ENCODE measurements at places on chromosomes 11 and 22.

DNA sequence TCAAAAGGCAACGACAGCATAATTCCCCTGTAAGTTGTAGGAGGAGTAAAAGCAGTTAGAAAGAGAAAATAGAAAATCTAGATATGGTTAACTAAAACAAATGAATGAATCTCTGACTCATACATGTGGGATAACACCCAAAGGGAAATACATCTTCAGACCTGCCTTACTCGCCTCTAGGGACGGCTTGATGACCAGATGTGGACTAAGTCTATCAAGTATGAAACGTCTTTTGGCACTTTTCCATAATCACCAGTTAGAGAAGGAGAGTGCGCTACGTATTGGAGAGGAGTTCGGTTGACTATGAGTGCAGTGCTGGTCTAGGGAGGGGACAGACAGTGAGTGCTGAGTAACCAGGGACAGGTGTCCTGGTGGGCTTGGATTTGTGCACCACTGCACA, 459.9 kb downstream of the OPCML start:
- no peak for DNase-seq

GRCh38 chr11:74220376-74220775, 49.3 kb downstream of the PPME1 start:
- no peak for DNase-seq

DNA sequence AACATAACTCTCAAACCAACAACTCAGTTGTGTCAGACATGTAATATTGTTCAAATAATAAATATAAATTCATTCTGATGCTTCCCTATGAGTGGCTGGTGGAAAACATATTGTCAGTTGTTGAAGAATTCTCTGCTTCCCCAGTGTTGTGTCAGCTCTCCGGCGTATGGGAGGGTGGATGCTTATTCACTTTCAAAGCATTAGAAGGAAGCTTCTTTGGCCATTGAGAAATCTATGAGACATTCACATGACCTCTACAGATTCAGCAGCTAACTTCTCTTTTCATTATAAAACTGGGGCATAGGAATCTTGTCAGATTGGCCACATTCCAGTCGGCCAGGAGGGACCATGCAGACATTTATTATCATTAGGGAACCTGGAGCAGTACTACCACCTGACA, 2.9 kb downstream of the OR51V1 start:
- no peak for DNase-seq

- no peak for DNase-seq
These were observed 56.1 kb downstream of the HSD17B12 start for GRCh38 chr11:43736502-43737200.

DNA sequence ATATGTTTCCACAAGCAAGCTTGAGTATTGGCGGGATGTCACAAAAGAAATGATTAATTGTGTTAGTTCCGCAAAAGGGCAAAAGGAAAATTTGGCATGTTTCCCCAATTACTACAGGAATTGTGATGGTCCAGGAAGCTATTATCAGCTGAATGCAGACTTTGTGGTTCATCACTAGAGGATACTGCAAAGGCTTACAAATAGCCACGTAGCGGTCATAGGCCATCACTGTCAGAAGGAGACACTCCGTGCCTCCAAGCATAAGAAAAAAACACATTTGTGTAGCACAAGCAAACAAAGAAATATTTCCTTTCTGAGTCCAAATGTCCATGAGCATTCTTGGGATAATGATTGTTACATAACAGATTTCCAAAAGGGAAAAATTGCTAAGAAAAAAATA, 1.8 kb downstream of the OR10AG1 start:
- DNase-seq, result no peak

- DNase-seq, result no peak
These were observed 111.3 kb downstream of the SLC17A6 start for GRCh38 chr11:22449441-22449840.

DNA sequence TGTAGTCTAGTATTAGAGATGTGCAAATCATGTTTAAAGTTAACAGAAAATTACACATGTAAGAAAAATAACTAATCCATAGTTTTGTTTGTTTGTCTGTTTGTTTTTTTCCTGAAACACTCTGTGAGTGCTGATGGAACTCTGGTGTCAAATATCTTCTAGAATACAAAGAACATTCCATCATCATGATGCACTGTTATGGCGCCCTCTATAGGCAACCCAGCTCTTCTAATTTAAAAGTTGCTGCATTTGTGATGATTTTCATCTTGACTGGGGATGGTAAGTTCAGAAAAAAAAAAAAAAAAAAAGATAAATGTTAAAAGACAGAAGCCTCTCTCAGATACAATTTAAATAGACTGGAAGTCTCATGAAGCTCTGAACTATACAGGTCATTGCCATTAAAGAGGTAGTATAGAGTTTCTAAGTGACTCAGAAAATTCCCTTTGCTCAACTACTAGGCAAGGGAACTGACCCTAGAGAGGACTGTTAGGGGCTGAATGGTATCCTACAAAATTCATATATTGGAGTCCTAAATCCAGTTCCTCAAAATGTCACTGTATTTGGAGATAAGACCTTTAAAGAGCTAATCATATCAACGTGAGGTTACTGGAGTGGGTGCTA, 597.2 kb upstream of the ANO3 start:
- no peak for DNase-seq

- DNase-seq, result no peak
These were observed 15.0 kb upstream of the SORL1 start for GRCh38 chr11:121437018-121437685.

DNA sequence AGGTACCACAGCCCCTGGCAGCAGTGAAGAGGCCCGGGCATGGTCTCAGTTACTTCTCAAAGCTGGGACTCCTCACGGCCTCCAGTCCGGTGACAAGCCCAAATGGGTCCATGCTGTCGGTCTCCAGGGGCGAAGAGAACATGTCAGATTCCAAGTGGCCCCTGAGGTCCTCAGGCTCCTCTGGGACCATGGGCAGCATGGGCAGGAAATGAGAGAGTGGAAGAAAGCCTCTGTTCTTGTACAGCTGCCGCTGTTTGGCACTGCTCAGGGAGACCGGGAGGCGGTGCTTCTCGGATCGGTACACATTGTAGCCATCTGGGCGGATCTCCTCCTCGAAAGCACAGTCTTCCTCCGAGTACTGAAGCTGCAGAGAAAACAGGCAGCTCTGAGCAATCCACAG, 4.6 kb downstream of the FGF19 start:
- DNase-seq, result no peak

- DNase-seq, result no peak
These were observed 29.9 kb downstream of the KCNQ1OT1 start for GRCh38 chr11:2669634-2670469.

- DNase-seq, result no peak
These were observed 66.9 kb upstream of the TTLL12 start for GRCh38 chr22:43253839-43254238.

GRCh38 chr11:69808667-69809086, 10.5 kb downstream of the FGF3 start:
- no peak for DNase-seq

GRCh38 chr11:997907-998306, 38.6 kb downstream of the MUC6 start:
- DNase-seq, result no peak

DNA sequence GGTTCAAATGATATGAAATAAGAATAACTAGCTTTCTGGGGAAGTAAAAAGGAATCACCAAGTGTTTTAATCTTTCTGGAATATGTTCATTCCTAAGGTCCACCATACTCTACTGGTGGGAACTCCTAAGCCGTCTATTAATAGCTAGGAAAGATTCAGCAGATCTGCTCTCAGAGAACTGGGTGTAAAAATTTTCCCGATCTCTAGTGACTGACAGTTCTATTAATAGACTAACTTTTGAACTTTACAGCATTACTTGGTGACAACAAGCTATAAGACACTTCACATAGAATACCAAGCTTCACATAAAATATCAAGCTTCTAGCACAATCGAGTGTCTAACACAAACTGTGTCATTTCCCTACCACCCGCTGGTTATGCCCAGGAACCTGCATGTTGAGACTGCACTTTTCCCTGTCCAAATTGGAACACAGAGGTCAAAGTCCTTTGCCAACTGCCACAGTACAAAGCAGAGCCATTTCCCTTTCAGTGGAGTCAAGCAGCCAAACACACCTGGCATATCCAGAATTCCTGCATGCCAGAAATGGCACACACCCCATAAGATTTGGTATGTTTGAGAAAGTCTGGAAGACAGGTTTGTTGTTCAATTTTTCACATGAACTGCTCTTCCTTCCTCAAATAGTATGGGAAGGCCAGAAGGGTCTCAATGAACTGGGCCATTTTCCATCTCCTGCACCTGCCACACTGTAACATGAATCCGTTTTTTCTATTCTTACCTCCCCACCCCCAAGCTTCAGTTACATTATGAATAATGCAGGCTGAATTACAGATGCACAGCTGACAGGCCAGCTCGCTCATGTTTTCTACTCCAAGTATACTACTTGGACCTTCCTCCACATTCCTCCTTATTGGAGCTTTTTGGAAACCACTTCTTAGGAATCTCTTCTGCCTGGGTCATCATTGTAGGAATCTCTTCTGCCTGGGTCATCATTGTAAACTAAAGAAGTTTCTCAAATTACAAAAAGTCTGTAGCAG, 3.7 kb downstream of the OSBP start:
- DNase-seq, result no peak

- DNase-seq, result peak; percentile 4
These were observed 13.9 kb upstream of the ADSL start for GRCh38 chr22:40332319-40332781.

DNA sequence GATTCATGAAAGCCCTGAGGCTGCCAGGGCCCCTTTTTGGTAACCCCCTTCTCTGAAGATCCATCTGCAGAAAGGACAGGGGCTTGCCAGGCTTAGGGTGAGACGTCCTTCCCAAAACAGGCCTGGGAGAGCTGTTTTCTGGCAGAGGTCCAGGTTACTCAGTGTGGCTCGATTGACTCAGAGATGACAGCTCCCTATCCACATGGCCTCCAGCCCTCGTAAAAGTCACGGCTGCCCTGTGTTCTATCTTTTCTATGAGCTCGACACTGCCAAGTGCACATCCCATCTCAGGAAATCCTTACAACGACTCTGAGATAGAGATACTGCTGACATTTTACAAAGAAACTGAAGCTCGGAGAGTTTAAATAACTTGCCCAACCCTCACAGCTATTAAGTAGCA, 20.4 kb downstream of the ADAMTS8 start:
- DNase-seq, result no peak

DNA sequence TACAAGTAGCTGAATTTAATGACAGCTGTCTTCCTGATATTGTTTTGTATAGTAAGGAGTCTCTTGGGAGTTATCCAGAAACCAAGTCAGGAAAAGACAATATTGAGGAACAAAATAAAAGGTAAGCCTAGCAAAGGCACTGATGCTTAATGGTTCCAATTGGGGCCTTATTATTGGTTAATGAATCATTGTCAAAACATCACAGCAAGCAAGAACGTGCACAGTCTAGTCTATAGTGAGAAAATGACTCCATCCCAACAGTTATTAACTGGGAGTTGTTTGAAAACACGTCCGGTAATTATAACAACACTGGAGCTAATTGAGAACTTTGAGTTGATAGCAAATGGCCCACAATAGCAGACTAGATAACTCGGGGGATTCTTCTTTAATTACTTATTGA, 17.7 kb downstream of the BSX start:
- DNase-seq, result no peak

DNA sequence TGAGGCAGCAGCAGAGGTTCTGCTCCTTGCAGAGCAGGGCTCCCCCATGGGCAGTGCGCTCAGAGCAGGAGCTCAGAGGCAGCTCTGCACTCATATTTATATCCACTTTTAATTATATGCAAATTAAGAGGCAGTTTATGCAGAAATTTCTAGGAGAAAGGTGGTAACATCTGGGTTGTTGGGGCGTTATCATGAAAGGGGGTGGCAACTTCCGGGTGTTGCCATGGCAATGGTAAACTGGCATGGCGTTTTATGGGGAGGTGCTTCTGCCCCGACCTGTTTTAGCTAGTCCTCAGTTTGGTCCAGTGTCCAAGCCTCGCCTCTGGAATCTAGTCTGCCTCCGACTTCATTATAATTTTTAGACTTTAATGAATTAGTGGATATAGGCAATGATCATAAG, 1191.7 kb downstream of the TBC1D22A start:
- DNase-seq, result no peak

DNA sequence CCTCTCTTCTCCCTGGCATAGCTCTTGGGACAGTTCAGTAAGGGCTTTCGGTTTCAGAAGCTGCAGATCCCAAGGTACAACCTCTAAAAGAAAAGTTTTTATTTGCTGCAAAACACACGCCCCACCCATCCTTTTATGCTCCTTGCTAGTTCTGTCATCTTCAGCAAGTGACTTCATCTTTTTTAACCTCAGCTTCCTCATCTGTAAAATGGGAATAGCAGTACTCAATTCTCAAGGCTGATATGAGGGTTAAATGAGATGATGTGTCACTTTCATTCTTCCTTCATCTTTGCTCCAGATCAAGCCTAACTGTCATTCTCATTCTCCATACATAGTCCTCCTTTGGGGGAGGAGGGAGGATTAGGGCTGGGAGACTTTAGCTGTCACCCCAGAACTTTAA, 90.0 kb upstream of the ALX4 start:
- no peak for DNase-seq

GRCh38 chr11:101429703-101430540, 153.9 kb downstream of the TRPC6 start:
- no peak for DNase-seq

GRCh38 chr11:2698386-2699184, 1.2 kb downstream of the KCNQ1OT1 start:
- DNase-seq, result no peak

- no peak for DNase-seq
These were observed 101.5 kb downstream of the BRD1 start for GRCh38 chr22:49726022-49726681.

DNA sequence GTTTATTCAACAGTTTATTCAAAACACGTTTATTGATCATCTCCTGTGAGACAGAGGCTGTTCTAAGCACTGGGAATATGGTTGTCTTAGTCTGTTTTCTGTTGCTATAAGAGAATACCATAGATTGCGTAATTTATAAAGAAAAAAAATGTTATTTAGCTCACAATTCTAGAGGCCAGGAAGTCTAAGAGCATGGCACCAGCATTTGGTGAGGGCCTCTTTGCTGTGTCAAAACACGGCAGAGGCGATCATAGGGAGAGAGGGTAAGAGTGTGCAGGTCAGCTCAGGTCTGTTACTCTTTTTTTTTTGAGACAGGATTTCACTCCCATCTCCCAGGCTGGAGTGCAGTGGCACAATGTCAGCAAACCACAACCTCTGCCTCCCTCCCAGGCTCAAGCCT, 5.2 kb upstream of the IL17RA start:
- no peak for DNase-seq

DNA sequence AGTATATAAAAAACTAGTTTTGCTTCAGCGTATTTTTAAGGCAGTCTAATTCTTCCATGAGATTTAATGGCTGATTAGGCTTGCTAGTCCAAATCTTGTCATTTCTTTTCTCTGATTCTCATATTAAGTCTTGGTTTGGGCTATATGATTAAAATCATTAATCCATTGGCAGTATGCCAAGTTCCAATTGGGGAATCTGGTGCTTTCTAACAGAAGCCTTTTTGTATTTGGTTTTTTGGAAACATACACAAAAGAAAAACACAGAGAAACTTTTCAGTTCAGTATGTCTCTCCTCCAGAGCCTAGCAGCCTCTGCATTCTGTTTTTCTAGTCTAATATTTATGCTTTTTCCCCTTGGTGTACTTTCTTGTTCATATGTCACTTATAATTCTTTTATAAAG, 37.9 kb downstream of the SWAP70 start:
- DNase-seq, result no peak

- no peak for DNase-seq
These were observed 34.1 kb downstream of the CHRDL2 start for GRCh38 chr11:74696939-74697675.

Measured in anterior cingulate cortex (tissue), 58 donors.